ENCODE measurements at places on chromosomes 5 and 9. TPM values are rescaled to one million over a fixed set of nuclear protein-coding genes. Genes with fewer than 3 reads are reported as not detected.

DNA sequence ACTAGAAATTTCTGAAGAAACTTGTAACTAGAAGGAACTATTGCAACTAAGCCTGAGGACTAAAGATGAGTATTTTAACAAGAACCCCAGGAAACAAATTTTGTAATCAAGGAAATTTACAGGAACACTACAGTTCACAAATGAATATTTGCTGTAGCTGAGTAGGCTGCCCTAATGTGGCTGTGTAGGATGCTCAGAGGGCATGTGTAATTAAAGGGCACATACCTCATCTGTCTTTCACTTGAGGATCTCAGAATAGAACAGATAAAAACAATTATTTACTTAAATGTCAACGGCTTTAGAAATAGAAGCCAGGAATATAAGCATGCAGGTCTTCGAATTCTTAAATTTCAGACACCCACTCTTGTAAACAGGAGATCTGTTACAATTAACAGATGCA lies 119.8 kb downstream of the MED27 start:
- DNase-seq: no peak

GRCh38 chr5:54774281-54775170 lies 210.9 kb downstream of the ESM1 start:
- no peak for DNase-seq

- no peak for DNase-seq
These were observed 6.3 kb downstream of the NMRK1 start for GRCh38 chr9:75081632-75082031.

GRCh38 chr9:13993632-13994185 lies 320.2 kb downstream of the NFIB start:
- no peak for DNase-seq

DNA sequence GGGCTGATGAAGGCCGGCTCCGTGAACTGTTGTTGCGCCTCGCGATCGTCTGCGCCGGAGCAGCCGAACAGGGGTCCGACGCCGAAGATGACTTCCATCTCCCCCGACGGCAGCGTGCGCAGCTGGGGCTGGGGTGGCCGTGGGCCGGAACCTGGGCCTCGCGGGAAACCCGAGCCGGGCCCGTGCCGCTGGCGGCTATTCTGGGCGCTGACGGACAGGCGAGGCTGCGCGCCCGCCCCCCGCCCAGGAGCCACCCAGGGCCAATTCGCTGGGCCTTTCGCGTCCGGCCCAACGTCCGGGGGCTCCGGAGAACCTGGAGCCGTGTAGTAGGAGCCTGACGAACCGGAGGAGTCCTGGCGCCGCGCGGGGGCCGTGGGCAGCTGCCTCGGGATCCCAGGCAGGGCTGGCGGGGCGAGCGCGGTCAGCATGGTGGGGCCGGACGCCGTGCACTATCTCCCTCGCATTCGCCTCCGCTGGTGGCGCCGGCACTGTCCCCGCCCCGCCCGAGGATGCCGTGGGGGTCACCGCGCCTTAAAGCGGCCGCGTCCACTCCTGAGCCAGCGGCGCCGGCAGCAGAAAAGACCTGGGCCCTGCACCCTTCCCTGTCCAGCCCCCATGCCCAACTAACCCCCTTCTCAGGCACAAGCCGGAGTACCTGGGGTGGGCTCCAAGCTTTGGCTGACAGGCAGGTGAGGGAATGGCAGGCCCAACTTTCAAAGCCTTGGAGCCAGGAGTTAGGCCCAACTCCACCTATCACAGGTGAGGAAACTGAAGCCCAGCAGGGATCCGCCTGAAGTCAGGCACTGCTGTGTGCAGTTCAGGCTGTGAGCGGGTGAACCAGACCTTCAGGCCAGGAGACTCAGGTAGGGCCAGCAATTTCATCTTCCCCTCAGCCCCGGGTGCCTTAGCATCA lies at the start of gene PROB1:
PROB1 (minus strand) TSS at position 451 of the 913 bp plus-strand sequence; CDS start at position 428, 23 bp downstream.
- DNase-seq: no peak

GRCh38 chr5:16700081-16700480 lies 83.3 kb upstream of the RETREG1 start:
- no peak for DNase-seq

Gene CDKN2B-AS1
- polyA plus RNA-seq: 0.75 TPM

Gene ERP44
- polyA plus RNA-seq: 8.2 TPM

Gene ROPN1L
- polyA plus RNA-seq: 0.18 TPM

Gene GPR150
- 0.07 TPM for polyA plus RNA-seq

Gene GPX8
- polyA plus RNA-seq: 30.8 TPM

Gene PCDHA2
- not detected for polyA plus RNA-seq
